ENCODE measurements at places on chromosomes 5 and 9.
A peak's percentile ranks its signal among the peaks of the same experiment; 100 is the strongest.

GRCh38 chr9:131554843-131555351 lies 9.6 kb downstream of the PRRT1B start:
- no peak for DNase-seq

DNA sequence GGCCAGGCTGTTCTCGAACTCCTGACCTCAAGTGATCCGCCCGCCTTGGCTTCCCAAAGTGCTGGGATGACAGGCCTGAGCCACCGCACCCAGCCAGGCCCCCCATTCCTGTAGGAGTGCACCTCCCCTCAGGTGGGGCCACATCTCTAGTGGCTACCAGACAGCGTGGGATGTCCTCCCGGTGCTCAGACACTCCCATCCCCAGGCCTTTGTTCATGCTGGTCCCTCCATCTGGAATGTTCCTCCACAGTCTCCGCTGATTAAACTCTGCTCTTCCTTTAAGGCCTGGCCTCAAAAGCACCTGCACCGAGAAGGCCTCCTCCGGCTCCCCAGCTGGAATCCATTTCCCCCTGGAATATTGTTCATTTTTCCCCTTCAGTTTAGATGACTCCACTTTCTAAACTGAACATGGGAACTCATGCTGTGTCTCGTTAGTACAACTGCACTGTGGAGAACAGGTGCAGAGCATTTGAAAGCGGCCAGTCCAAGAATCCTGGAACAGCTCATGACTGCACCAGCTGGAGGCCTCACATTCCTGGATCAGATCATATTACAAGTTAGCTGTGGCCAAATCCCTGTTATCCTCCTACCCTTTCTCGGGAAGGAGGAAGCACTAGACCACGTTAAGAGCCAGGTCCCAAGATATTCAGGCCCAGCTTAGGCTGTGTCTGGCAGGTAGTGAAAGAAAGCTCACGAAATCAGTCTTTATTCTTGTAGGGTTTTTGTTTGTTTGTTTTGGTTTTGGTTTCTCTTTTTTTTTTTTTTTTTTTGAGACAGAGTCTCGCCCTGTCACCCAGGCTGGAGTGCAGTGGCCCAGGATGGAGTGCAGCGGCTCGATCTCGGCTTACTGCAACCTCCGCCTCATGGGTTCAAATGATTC lies 10.8 kb upstream of the PRRC2B start:
- peak; percentile 92 for DNase-seq

GRCh38 chr9:113508111-113508749 lies 44.7 kb downstream of the RGS3 start:
- no peak for DNase-seq

DNA sequence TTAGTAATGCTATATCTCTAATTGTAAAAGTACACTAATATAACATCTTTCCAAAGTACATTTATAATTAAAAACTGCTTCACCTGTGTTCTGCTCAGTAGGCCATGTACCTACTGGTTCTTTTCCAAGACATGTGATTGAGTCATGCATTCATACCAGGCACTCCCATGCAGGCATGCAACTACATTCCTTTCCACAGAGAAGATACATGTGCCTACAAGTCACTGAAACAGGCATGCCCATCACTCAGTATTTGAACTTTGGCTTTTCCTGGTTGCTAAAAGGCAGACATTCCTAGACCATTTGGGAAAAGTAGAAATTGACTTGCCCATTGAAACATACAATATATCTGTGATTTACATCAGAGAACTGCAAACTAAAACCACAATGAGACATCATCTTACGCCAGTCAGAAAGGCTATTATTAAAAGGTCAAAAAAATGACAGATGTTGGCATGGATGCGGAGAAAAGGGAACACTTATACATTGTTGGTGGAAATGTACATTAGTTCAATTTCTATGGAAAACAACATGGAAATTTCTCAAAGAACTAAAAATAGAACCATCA lies 148.3 kb upstream of the MOCS2 start:
- DNase-seq = no peak

GRCh38 chr9:91534374-91534773 lies 110.7 kb upstream of the NFIL3 start:
- no peak for DNase-seq

- DNase-seq = no peak
Measured at GRCh38 chr9:18056993-18057369, 417.0 kb upstream of the ADAMTSL1 start.

DNA sequence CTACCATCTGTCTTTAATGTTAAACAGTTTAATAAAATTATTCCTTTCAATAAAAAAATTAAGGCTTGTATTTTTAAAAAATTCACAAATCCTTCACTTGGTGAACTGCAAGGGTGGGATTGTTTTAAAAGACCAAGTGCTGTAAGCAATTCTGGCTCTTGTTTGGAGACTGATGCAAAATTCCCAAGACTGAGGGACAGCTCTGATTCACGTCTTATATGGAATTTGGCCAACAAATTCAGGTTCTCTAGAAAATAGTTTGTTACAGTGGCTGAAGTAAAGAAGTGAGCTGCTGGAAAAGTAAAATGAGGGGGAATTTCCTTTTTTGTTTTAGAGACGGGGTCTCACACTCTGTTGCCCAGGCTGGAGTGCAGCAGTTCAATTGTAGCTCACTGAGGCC lies 58.3 kb downstream of the PRELID2 start:
- DNase-seq = no peak

GRCh38 chr5:158200619-158201018 lies 341.7 kb upstream of the CLINT1 start:
- DNase-seq = peak; percentile 55
